ENCODE measurements at places on chromosomes 4 and X. TPM values are rescaled to one million over a fixed set of nuclear protein-coding genes. Genes with fewer than 3 reads are reported as not detected.

DNA sequence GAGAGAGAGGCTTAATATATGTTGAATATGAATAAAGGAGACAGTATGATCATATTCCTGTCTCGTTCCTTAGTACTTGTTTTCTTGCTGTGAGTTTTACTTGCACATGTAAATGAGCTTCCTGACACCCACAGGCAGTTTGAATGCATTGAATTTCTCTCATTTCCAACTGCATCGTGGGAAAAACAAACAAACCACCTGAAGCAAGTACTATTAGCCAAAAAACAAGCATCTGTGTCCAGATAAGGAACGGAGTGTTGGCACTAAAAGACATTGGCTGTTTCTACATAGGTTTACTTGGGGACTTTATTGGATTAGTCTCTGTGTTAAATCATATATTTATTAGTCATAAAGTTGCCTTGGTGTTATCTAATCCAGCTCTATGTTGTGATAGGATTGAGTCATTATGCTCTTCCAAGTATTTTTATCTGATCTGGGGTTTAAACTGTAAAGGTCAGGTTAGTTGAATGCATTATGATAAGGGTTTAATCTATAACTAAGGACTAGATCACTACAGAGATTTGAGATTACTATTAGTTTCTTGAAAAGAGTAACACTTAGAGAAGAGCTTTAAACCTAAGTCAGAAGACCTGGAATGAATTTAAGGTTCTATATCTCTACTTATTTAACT lies 339.0 kb upstream of the SPANXN4 start:
- no peak for DNase-seq

DNA sequence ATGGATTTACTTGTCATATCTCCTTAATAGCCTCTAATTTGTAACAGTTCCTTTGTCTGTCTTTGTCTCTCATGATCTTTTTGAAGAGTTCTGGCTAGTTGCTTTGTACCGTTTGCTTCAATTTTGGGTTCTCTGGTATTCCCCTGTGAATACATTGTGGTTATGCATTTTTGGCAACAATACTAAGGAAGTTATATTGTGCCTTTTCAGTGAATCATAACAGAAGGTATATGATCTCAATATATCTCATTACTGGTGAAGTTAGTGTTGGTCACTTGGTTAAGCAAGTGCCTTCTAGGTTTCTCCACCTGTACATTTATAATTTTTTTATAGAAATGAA lies 48.6 kb downstream of the DCLK2 start:
- DNase-seq, result no peak

DNA sequence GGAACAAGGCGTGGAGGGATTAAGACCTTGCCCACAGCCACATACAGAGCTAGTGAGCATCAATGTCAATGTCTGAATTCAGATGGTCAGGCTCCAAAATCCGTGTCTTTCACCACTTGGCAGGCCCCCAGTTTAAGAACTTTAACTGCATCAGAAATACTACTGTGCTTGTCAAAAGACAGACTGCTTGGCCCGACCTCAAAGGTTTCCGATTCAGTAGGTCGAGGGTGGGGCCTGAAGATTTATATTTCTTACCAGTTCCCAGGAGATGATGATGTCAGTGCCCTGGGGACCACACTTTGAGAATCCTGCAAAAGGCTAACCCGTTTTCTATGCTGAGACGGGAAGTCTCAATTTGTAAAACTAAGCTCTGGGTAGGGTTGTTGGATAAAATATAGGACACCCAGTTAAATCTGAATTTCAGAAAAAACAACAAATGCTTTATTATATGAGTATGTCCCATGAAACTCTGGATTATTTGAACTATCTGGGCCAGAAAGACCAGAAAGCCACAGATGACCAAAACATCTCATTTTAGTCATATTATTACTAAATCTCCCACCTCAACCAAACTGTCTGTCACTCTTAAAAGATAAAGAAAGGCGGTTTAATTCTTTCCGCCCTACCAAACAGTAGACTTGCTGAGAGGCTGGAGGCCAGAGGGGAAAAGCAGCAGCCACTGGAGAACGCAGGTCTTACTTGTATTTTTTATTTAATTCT lies 42.7 kb downstream of the GATB start:
- DNase-seq, result no peak

DNA sequence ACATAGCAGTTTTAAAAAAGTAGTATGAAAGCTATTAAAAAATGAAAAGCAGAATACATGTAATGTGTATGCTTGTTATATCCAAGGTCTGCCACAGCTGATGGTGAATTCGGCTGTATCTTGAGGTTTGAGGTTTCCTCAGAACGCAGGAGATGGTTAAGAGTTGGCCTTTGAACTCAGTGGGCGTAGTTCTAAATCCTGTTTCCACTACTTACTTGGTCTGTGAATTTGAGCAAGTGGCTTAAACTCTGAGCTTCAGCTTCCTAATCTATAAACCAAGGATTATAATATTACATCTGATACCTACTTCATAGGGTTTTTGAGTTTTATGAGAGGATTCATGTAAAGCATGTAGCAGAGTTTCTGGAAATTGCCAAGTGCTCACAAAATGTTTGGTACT lies 125.2 kb downstream of the STIM2 start:
- no peak for DNase-seq

DNA sequence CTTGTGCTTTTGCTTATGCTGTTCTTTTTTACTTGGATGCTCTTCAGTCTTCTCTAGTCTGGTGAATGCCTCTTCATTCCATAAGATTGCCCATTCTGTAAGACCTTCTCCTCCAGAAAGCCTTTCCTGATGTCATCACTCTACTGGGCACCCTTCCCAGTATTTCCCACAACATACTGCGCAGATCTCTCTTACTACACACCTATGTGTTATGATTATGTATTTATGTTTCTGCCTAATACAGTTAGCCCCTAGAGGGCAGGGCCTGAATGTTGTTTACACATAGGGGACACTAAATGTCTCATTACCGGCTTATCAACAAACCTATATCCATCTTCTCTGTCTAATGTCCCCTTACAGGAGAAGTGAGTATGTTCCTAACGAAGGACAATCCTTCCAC lies 21.1 kb downstream of the AIFM1 start:
- no peak for DNase-seq

DNA sequence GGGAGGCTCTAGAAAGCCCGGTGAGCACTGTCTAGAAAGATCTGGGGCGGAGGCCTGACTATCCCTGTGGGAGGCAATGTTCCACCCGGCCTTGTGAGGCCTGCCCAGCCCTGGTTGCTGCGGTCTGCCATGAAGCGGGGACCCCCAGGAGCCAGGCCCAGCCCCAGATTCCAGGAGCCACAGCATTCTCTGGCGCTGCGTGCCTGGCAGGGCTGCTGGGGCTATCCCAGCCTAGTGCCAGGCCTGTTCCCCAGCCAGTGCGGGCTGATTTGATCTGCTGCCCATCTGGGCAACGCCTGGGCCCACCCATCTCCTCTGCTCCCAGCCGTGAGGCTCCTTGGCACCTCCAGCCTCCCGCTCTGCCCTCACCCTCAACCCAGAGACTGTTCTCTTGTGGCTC lies 19.6 kb downstream of the ATP2B3 start:
- DNase-seq, result no peak

GRCh38 chr4:182778222-182778982 lies 138.8 kb downstream of the DCTD start:
- no peak for DNase-seq

DNA sequence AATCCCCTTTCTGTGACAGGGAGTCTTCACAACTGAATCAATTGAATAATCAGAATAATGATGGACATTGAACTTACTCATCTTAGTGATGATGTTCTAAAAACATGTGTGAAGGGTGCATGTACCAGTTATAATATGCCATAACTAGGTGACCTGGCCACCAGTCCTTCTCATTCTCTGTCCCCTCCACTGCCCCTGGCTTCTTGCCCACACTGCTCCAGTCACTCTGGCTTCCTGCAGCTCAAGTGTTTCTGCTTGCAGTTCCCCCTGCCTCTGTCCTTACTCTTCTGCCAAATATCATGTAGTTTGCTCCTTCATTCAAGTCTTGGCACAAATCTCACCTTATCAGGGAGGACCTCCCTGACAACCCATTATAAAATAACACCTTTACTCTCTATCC lies 168.1 kb upstream of the SLC7A11 start:
- no peak for DNase-seq

Gene HMGN5
- total RNA-seq, result 5.0 TPM

Gene UGT2A1
- not detected for total RNA-seq

Gene PARM1
- total RNA-seq, result 0.73 TPM

Gene GPC3
- total RNA-seq, result 29.4 TPM

Measured in neural crest cell (in vitro differentiated cells).